ENCODE measurements at places on chromosomes 12 and 14.

DNA sequence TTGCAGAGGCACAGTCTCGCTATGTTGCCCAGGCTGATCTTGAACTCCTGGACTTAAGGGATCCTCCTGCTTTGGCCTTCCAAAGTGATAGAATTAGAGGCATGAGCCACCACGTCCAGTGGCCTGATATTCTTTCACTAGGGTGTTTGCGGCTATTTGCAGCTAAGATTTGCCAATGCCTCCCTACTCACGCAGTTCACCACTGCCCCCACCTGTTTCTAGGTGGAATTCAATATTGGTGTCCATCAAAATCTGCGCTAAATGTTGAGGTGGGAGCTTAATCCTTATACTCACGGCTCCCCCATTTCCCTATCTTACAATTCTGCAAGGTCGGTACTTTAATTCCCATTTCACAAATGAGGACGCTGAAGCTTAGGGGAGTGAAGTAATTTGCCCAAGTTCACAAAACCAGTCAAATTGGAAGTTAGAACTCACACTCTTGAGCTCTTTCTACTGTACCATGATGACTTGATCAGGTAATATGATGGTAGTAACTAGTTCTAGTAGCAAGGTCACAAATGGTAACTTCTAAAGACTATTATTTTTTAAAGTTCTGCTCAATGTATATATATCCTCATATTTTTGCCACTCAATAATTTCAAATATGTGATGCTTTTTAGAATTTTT lies 22.1 kb upstream of the LRRC9 start:
- no peak for DNase-seq

- DNase-seq = peak; percentile 25
Observed at GRCh38 chr12:130162267-130162666, at the start of gene FZD10. Gene FZD10, plus strand, starts transcription at chr12:130162464. Its CDS starts 479 bp downstream, at chr12:130162943.

GRCh38 chr12:65896743-65897142 lies 72.5 kb downstream of the HMGA2 start:
- DNase-seq = no peak

GRCh38 chr14:53952533-53952932 lies 4.1 kb downstream of the BMP4 start:
- no peak for DNase-seq

DNA sequence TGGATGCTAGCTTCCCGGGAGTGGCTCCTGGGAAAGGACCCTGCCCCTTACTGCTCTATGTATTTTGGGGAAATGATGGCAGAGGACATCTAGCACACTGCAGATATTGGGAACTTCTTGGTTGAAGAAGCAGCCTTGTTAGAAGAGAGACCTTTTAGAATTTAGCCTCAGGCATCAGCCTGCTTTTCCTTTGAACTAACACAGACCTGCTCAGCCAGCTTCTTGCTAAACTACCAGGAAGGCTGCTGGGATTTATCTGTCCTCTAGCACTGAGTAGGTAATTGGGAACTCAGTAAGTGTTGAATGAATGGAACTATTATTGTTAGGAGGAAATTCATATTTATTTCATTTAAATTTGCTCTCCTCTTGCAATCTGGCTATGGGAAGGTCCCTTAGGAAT lies 77.3 kb downstream of the DRAM1 start:
- DNase-seq = no peak

- DNase-seq = no peak
Observed at GRCh38 chr14:103856607-103857006, 9.2 kb upstream of the PPP1R13B start.

DNA sequence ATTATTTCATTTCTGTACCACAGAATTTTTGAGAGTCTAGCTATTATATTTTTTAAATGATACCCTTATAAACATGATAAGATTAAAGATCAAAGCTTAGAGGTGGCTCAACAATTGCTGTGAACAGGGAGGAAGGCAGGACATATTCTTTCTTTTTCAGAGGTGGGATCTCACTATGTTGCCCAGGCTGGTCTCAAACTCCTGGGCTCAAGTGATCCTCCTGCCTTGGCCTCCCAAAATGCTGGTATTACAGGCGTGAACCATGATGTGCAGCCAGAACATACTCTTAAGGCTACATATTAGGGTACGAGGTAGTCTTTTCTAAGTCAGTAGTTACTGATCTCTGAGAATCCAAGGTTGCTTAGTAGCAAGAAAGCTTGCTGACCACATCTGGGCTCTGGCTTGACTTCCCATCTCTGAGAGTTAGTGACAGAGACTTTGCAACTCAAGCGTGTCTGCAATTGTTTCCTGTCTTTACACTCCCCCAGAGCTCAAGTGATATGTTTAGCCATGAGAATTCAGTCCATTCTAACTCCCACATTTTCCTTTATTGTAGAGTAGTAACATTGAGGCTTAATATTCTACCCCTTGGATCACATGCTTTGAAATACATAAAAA lies 8.6 kb downstream of the RAB5B start:
- no peak for DNase-seq

DNA sequence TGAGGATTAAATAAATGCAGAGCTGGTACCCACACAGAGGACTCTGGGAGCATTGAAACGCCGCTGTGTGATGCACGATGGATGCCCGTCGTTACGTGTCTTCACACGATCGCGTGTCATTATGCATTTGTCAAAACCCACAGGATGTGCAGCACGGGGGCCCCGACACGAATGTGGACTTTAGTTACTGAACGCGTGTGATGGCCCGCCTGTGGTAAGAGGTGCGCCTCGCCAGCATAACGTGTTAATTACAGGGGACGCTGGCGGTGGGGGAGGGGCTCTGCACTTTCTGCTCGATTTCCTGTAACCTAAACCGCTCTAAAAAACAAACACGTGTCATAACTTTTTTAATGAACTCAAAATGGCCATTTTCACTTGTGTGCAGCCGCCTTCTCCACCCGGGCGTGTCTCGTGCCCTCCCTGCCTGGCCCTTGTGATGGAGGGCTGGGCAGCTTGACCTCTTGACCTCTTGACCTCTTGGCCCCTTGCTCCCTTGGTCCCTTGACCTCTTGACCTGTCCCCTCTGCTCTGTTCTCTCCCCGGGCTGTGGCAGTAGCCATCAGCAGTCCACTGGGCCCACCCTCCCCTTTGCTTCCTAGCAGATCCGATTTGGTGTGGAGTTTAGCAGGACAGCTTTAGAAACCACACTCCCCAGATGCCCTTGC lies 33.7 kb upstream of the GALNT9 start:
- DNase-seq = no peak

GRCh38 chr14:70064136-70064865 lies 124.5 kb downstream of the SLC8A3 start:
- no peak for DNase-seq

GRCh38 chr14:76644855-76645518 lies 116.3 kb upstream of the VASH1 start:
- DNase-seq = peak; percentile 8

GRCh38 chr12:49962861-49963765 lies 1.4 kb downstream of the AQP5 start:
- no peak for DNase-seq
